ENCODE measurements at places on chromosomes 5 and 9. TPM values are rescaled to one million over a fixed set of nuclear protein-coding genes. Genes with fewer than 3 reads are reported as not detected.
A peak's percentile ranks its signal among the peaks of the same experiment; 100 is the strongest.

The SPINK4 gene
- not detected for total RNA-seq

The ZNF618 gene
- total RNA-seq, result 5.2 TPM

GRCh38 chr5:116600876-116601275 lies 26.3 kb upstream of the SEMA6A start:
- no peaks in the 10 kb centered on the region for H3K27me3 ChIP-seq
- H3K4me1 ChIP-seq, result no peaks in the 10 kb centered on the region
- H3K4me3 ChIP-seq, result no peak overlapping the region
- no peak for DNase-seq
- H3K36me3 ChIP-seq, result no peaks in the 10 kb centered on the region

DNA sequence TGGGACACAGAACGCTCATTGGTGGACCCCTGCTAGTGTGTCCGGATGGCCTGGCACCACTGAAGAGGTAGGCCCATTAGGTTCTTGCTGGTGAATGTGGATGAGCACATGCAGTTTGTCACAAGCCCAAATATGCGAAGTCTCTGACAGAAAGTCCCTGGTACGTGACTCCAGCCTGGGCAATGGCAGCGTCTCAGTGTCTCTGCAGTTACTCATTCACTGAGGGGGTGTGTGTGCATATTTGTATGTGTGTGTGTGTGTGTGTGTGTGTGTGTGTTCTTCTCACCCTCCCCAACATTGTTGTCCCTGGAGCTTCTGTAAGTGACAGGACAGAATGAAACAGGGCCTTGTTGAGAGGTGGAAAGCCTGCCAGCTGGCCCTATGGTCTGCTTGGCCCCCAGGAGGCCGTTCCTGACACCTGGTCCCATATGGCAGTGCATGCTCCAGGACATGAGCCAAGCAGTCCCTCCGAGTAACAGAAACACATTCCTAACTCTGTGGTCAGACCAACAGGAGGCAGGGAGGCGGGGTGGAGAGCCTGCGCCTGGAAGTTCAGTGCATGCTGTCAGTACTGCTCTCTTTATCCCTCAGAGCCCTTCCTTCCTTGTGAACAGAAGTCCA lies 169.9 kb downstream of the SLC28A3 start:
- peaks cover 5% of the 10 kb centered on the region for H3K4me1 ChIP-seq
- H3K27ac ChIP-seq, result no peak overlapping the region
- H3K36me3 ChIP-seq, result no peaks in the 10 kb centered on the region
- no peaks in the 10 kb centered on the region for H3K27me3 ChIP-seq
- no peak overlapping the region for H3K4me3 ChIP-seq

DNA sequence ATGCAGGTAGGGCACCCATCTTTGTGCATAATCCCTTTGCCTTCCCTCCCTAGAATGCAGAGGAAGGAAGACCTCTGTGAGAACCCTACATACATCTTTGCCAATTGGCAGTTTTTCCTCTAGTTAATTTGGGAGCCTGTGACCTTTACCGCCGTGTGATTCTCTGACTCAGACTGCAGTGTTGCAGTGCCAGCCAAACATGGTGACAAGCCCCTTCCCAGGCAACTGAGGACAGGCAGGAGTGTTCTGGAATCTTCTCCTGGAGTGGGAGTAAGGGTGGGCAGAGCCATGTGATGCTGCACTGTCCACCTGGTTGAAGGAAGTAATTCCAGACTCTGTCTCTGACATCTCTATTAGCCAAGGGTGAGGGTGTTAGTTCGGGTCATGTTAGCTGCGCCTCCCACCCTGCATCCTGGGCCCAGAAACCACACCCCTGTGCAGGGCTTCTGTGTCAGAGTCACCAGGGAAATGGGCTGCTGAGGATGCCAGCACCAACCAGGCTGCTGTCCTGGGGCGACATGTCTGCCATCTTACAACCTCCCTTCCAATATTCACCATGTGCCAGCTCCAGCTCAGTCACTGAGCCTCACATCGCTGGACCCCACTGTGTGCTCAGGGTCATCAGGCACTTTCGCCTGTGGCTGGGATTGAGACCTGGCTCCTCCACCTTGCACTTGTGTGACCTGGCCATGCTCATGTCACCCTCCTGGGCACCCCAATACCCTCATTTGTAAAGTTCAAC lies 21.8 kb downstream of the KCNIP1 start:
- no peaks in the 10 kb centered on the region for H3K36me3 ChIP-seq
- no peaks in the 10 kb centered on the region for H3K27me3 ChIP-seq
- H3K27ac ChIP-seq, result no peak overlapping the region
- DNase-seq, result no peak
- no peaks in the 10 kb centered on the region for H3K4me1 ChIP-seq
- no peak overlapping the region for H3K4me3 ChIP-seq

The SH3PXD2B gene
- total RNA-seq, result 26.4 TPM

GRCh38 chr5:159218595-159219023 lies 9.3 kb upstream of the RNF145 start:
- H3K27ac ChIP-seq, result no peak overlapping the region
- H3K27me3 ChIP-seq, result no peaks in the 10 kb centered on the region
- no peak for DNase-seq
- no peak overlapping the region for H3K4me3 ChIP-seq
- no peaks in the 10 kb centered on the region for H3K36me3 ChIP-seq

DNA sequence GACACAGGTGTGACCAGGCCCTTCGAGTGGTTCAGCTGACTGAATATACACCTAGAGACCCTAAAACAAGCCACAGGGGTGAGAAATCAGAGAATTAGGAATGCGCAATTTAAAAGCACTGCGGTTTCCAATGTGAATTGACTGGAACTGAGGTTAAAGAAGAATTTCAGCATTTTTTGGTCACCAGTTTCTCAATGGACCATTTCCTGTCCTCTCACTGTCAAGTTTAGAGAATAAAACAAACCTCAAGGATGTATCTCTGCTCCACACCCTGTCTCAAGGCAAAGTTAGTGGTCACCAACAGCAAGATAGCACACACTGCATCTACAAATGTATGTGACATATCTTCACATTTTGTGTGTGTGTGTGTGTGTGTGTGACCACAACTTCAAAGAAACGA lies 143.8 kb upstream of the MAP3K1 start:
- peaks cover 46% of the 10 kb centered on the region for H3K4me1 ChIP-seq
- H3K27me3 ChIP-seq, result no peaks in the 10 kb centered on the region
- no peaks in the 10 kb centered on the region for H3K36me3 ChIP-seq
- H3K4me3 ChIP-seq, result no peak overlapping the region
- no peak for DNase-seq

DNA sequence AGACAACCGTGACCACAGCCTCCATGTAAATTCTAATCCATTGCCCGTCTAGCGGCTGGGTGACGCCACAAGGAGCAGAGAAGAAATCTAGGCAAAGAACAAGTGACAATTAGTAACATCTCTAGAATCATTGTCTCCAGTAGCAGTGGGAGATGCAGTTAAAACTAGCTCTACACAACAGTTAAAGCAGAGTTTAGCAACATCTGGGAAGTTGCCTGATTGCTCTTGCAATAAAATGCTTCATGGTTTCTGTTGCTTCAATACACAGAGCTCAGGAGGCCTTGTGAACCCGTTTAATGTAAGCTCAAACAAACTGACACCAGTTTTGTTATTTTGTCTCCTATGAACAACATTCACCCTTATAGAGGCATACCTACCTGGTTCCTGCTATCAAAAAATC lies 369.8 kb upstream of the PDE4D start:
- H3K27me3 ChIP-seq, result no peaks in the 10 kb centered on the region
- no peaks in the 10 kb centered on the region for H3K4me1 ChIP-seq
- no peak overlapping the region for H3K4me3 ChIP-seq

DNA sequence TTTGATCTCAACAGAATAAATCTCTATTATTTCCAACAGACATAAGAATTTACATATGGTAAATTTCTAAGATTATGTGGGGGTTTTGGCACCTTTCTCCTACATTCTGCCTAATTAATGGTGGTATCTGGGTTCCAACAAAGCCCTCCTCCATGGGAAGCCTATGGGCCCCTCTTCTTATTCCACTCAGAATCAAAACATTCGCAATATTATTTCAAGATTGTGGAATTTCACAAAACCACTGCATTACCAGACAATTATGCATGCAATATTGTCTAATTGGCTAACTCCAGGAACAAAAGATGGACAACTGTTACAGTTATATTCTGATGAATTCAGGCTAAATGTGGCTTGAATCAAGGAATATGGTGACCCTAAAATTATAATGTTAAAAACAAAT lies 434.0 kb downstream of the NFIB start:
- no peak for DNase-seq
- H3K27ac ChIP-seq, result no peak overlapping the region
- H3K36me3 ChIP-seq, result no peaks in the 10 kb centered on the region

The TOMM5 gene
- total RNA-seq, result 54.1 TPM

DNA sequence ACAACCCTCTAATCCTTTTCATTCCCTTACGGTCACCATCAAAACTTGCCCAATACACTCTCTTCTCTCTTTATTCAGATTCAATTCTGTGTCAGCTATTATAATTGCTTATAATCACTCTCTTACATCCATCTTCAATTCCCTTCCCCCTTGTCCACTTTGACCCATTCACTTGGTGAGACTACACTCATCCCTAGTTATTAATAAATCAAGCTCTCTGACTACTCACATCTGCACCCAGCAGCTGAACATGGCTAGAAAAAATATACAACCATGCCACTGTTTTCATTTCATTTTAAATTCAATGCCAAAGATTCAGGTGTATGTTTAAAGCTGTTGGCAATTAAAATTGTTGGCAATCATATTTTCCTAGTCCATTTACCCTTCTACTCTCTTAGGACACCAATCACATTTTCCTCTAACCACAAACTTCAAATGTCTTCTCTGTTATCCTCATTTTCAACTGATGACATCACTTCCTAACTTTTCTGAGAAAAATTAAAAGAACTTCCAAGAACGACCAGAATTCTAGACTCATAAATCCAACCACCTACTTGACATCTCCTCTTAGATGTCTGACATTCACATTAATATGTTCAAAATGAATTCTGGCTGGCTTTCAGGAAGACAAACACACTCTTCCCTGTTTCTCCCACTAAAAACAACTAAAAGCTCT lies 5.5 kb downstream of the C5orf15 start:
- peaks cover 17% of the 10 kb centered on the region for H3K36me3 ChIP-seq
- no peak overlapping the region for H3K4me3 ChIP-seq
- no peak overlapping the region for H3K27ac ChIP-seq
- H3K4me1 ChIP-seq, result peaks cover 48% of the 10 kb centered on the region
- DNase-seq, result no peak

DNA sequence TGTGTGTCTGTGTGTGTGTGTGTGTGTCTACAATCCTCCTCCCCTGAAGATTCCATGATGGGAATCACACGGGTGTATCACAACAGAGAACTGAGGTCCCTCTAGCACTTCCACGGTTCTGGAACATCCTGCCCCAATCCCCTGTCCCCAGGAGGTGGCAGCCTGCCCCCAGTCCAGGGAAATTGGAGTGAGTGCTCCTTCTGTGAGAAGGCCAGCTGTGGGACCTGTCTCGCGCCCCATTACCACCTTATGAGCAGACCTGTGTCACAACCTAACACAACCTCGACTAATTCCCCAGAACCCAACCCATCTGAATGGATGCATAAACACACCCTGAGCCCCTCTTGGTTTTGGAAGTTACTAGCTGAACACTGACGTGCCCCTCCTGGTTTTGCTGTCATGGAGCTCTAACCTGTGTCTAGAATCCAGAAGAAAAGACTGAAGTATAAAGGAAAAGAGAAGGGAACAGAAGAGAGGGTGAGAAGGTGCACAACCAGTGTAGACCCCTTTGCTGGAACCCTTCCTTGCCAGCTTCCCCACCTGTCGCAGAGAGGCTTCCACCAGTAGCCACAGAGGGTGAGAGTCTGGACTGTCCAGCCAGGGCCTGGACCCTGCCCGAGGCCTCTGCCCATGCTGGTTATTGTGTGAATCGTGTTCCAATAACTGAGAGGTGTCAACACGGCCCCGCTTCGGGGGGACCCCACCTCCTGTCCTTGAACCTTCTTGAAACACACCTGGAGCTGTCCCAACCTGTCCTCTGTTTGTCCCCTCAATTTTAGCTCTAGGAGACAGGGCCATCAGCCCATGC lies 3.4 kb downstream of the BTNL9 start:
- H3K27me3 ChIP-seq, result no peaks in the 10 kb centered on the region
- DNase-seq, result peak; percentile 69
- H3K27ac ChIP-seq, result no peak overlapping the region
- peaks cover 7% of the 10 kb centered on the region for H3K36me3 ChIP-seq

The IL9 gene
- total RNA-seq, result not detected

DNA sequence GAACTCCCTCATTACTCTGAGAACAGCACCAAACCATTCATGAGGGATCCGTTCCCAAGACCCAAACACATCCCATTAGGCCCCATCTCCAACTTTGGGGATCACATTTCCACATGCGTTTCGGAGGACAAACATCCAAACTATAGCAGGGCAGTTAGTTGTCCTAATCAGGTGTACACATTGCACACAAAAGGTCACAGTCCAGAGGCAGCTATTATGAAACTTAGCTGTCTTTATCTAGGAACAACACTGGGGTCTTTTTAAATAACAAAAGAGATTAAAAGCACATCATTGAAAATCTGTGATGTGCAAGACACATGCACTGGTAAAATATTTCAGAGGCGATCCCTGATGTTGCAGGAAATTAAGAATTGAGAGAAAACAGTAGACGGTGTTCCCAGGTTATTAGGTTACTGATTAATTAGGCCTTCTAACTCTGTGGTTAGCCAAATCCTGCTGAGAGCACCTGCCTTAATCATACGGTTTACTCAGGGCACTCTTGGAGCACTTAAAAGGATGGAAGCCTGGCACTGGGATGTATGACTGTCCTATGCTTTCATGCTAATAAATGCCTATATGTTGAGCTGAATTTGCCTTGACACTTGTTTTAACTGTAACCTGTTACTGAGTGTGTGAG lies 1574.5 kb upstream of the WWC1 start:
- no peak for DNase-seq
- no peaks in the 10 kb centered on the region for H3K27me3 ChIP-seq
- no peaks in the 10 kb centered on the region for H3K4me1 ChIP-seq

The MGAT1 gene
- 258 TPM for total RNA-seq

GRCh38 chr9:129195606-129196005 lies 17.5 kb upstream of the IER5L start:
- no peaks in the 10 kb centered on the region for H3K4me1 ChIP-seq
- DNase-seq, result no peak
- no peaks in the 10 kb centered on the region for H3K36me3 ChIP-seq
- no peak overlapping the region for H3K27ac ChIP-seq

GRCh38 chr5:177300951-177301350 lies 2.6 kb downstream of the RAB24 start:
- peak overlapping the region; percentile 87 for H3K27ac ChIP-seq
- H3K4me1 ChIP-seq, result peaks cover 85% of the 10 kb centered on the region
- no peaks in the 10 kb centered on the region for H3K27me3 ChIP-seq
- DNase-seq, result no peak

DNA sequence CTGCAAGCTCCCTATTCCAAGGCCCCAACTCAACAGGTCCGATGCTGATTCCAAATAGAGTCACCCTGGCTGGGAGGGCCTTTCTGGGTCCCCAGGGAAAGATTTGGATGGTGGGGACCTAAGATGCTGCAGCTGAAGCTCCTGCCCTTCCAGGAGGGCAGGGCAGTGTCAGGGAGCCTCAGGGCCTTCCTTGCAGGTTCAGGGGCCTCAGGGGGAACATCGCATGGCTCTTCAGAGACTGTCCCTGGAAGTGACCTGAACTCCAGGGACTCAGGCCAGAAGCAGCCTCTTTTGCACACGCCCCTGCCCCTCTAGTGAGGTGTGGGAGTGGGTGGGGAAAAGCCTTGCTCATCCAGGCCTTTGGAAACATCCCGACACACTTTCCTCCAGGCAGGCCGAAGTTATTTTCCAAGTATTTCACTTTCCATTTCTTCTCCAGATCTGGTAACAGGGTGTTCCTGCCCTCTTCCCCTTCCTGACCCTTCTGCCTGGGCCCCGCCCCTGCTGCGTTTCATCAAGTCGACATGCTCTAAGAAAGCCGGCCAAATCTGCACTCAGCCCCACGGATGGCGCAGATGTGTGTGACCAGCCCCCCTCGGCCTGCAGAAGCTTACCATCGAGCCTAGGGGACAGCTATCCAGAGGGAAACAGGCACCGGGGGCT lies 159.5 kb downstream of the FGF18 start:
- H3K27me3 ChIP-seq, result no peaks in the 10 kb centered on the region
- H3K4me1 ChIP-seq, result no peaks in the 10 kb centered on the region
- H3K4me3 ChIP-seq, result no peak overlapping the region
- no peak for DNase-seq
- H3K27ac ChIP-seq, result peak overlapping the region; percentile 38
- no peaks in the 10 kb centered on the region for H3K36me3 ChIP-seq
